ENCODE measurements at places on chromosomes 5 and 9.

- DNase-seq, result no peak
These were observed 78.7 kb upstream of the ACTBL2 start for GRCh38 chr5:57561231-57561842.

GRCh38 chr9:19216466-19216865 lies 14.0 kb upstream of the DENND4C start:
- no peak for DNase-seq

- DNase-seq, result no peak
These were observed 600.5 kb downstream of the NR2F1-AS1 start for GRCh38 chr5:92980491-92980890.

DNA sequence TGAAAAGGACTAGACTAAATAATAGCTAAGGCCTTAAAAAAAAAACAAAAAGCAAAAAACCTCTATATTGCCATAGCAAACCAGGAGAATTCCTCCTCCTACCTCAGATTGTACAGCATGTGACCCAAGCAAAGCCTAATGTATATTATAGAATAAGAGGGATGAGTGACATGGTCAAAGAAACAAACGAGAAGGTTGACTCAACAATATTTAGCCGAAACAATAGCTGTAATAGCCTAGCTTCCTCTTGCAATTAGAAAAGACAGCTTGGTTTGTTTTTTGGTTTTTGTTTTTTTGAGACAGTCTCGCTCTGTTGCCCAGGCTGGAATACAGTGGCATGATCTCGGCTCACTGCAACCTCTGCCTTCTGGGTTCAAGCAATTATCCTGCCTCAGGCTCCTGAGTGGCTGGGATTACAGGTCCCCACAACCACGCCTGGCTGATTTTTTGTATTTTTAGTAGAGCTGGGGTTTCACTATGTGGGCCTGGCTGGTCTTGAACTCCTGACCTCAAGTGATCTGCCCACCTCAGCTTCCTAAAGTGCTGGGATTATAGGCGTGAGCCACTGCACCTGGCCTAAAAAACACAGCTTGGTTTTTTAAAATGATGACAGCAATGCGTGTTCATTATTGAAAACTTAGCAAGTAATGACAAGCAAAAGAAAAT lies 5.6 kb downstream of the NLN start:
- no peak for DNase-seq

DNA sequence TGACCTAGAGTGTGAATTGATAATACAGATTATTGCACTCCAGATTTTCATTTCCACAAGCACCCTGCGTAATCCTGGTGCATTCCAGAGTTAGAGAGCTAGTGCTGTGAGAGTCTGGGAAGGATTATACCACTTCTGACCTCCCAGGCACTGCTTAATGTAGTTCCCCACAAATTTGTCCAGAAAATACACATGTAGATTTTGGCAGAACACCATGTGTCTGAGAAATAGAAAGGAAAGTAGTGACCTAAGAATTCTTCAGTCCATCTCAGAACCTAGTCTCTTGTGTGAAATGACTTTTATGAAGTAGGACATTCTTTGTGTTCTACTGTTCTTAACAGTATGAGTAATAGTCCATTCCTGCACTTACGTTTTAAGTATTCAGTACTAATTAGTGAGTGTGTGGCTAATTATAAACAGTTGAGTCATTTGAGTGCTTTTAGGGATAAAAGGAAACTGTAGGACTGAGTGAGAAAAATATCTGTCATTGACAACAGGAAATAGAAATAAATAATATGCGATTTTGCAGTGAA lies 27.8 kb upstream of the PTPDC1 start:
- DNase-seq, result no peak

GRCh38 chr5:13107537-13107936 lies 837.0 kb downstream of the DNAH5 start:
- no peak for DNase-seq

DNA sequence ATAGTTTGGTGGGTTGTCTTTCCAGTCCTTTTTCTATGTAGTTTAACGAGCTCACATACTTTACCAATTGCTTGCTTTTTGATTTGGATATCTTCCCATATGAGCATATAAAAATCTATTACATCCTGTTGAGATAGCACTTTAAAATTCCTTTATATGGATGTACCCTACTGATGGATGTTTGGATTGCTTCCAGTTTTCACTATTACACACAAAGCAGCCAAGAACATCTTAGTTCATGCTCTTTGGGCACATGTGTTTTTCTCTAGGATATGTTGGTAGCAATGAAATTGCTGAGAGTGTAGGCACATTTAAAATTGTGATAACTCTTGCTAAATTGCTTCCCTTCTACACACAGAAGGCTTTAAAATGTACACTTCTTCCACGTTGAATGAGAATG lies 56.1 kb upstream of the NTRK2 start:
- DNase-seq, result no peak

GRCh38 chr9:124473310-124473709 lies 23.1 kb downstream of the ADGRD2 start:
- DNase-seq, result no peak

DNA sequence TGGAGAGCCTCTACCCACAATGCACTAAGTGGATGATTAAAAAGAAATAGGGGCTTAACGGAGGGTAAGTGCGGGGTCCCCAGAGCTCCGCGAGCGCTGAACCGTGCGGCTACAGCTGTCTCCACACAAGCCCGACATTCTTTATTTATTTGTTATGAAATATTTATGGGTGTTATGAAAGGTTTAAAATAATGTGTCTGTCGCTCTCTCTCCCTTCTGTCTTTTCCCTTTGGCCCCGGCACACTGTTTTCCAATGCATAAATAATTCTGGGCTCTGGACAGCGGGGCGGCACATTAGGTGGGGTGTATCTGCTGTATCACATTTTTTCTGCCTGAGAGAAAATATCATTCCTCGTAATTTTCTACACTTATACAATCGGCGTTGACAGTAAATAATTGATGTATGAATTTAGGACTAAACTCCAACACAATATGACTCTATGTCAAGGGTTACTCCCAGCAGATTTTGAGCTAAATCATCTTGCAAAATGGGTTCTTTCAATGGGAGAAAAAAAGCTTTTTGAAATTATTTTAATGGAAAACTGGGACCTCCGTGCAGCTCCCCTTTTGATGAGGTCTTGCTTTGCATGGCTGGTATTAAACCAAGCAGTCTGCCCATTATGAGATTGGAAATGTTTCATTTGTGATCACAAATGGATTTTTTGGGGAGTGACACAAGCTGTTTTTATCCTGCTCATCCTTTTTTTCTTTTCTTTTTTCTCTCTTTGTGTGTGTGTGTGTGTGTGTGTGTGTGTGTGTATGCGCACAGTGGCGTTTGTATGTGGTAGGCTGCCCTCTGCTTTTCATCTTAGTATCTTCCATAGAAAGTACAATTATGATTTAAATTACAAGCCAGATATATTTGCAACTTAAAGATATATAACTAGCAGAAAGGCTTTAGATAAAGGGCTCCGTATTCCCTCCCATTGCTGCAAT lies 370.6 kb upstream of the IRX4 start:
- no peak for DNase-seq

- DNase-seq, result no peak
These were observed 10.4 kb downstream of the CCDC127 start for GRCh38 chr5:207599-207998.

GRCh38 chr5:1330146-1330846 lies 14.6 kb downstream of the CLPTM1L start:
- DNase-seq, result no peak

GRCh38 chr5:20323323-20323722 lies 335.3 kb upstream of the CDH18 start:
- no peak for DNase-seq

- DNase-seq, result no peak
These were observed 26.7 kb downstream of the NCBP1 start for GRCh38 chr9:97660340-97660739.

GRCh38 chr5:141510850-141511601 lies 22.1 kb downstream of the PCDHGC5 start:
- no peak for DNase-seq

GRCh38 chr9:70111042-70111602 lies 67.5 kb downstream of the MAMDC2 start:
- DNase-seq, result peak; percentile 75

DNA sequence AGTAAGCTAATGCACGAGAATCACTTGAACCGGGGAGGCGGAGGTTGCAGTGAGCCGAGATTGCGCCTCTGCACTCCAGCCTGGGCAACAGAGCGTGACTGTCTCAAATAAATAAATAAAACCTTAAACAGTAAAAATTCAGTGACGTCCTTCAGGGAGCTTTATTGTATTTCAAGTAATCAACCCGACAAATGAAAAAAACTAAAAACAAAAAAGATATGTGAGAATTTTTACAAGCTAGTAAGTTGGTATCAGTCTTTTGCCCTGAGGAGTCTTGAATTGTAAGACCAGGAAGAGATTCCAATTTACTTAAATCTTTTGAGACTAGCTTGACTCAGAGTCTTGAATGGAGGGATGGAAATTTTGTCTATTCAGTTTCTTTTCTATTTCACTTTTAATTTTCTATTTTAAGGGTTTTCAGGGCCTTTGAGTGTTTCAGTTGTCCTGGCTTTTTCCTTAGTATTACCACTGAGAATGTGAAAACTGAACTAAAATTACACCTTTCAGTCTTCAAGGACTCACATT lies 126.0 kb upstream of the DHFR start:
- DNase-seq, result no peak

GRCh38 chr5:83126501-83126900 lies 49.2 kb downstream of the XRCC4 start:
- no peak for DNase-seq

- DNase-seq, result no peak
These were observed 6.9 kb downstream of the GMCL2 start for GRCh38 chr5:178180141-178180863.

DNA sequence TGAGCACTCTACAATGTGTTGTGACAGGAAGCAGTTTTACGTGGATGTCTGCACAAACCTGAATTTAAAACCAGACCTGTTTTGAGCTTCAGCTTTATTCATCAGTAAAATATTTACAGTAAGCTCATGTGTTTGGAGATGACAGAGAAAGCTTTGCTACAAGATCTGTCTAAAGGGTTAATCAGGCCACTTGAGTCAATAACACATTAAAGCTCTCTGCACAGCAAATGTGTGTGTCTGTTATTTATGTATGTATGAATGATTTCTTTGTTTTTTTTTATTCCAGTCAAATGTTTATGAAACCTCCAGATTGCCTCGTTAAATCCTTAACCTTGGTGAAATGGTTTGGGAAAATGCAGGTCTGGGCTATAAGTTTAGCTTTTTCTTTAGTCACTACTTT lies 77.3 kb upstream of the SREK1 start:
- DNase-seq, result no peak

DNA sequence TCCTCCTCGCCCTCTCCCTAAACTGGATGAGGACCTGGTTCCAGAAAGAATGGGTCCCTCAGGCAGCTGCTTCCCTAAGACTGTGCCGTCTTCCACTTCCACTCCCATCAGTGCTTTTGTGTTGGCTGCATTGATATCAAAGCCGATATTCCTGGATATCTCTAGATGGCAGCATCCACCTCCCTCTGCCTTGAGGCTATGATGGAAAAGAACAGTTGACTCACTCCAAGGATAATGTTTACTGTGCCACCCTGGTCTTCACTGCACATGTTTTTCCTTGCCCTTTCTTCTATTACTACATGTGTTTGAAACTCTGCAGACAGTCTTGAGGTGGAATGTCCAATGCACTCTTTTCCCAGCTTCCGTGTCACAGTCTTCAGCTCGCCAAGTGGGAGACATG lies 211.6 kb downstream of the MAST4 start:
- no peak for DNase-seq

DNA sequence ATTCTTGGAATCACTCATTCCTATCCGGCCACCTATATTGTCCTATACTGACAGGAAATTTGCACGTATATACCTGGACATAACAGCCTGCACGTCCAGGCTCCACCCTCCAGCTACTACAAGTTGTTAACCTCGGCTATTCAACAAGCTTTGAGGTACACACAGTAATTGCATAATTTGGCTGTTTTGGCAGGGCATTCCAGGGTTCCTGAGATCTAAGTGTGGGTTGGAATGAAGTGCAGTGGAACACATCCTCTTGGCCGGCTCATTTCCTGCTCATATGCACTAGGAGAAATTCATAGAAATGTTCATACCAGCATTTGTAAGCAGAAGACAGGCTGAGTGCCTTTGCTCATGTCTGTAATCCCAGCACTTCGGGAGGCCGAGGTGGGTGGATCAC lies 222.3 kb downstream of the FBXL7 start:
- no peak for DNase-seq

GRCh38 chr5:81995407-81995806 lies 23.6 kb downstream of the ATG10 start:
- DNase-seq, result no peak

DNA sequence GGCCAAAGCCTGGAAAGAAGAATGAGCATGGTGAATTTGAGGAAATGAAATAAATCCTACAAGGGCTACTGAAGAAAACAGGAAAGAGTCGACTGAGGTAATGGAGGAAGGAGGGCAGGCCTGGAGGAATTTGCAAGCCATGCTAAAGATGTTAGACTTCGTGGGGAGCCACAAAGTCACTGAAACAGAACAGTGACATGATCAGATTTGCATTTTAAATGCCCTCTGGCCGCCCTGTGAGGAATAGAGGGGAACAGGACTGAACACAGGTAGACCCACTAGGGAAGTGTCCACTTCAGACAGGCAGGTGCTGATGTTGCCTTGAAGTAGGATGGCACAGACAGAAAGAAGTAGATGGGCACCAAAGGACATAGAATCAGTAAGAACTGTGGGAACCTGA lies 42.8 kb upstream of the RLN1 start:
- no peak for DNase-seq

DNA sequence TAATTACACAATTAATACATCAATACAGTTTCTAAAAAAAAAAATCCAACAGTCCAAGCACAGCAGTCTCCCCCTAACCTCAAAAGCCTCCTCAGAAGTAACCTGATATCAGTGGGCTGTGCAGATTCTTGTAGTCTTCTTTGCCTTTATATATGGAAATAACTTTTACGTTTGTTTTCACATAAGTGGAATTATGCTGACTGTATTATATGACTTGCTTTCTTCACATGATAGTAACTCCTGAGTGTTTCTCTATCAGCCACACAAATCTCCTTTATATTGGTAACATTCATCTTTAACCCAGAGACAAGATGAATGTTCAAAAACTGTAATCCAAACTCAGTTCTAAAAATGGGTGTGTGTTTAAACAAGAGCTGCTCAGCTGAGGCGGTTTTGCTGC lies 71.9 kb upstream of the FANCC start:
- no peak for DNase-seq

DNA sequence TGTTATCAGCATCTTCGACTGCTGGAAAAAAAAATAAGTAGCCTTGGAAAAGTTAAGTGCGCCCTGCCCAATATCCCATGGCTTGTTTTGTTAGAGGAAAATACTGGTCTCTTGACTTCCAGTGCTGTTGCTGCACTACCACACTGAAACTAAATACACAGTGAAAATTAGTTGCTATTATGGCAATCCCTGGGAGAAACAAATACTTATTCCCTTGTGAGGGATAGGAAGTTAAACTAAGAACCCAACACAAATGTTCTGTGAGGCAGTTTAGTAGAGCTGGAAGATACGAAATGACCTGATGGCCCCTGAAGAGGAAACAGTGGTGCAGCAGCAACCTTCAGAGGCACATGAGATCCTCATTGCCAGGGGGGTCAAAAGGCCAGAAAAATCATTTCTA lies 164.0 kb downstream of the ARL15 start:
- no peak for DNase-seq

- DNase-seq, result peak; percentile 72
These were observed at the start of gene ARRDC1 for GRCh38 chr9:137605121-137606004. Gene ARRDC1, plus strand, starts transcription at chr9:137605686. Its CDS starts 32 bp downstream, at chr9:137605718.

All from omental fat pad (tissue), 4 donors.